HT1080 (cell line): ENCODE measurements at places on chromosomes 1 and 21.

DNA sequence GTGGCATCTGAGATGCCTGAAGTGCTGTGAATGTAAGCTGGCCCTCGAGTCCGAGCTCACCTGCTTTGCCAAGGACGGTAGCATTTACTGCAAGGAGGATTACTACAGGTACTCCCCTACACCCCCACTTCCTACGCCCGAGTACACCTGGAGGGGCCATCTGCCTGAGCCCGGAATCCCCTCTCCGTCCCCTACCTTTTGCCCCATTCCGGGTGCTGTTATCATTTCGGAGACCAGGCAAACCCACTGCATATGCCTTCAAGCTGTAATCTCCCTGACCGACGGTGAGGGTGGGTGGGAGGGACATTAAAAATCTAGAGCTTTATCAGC is 2.9 kb downstream of the LHX9 start:
- no peak for DNase-seq

DNA sequence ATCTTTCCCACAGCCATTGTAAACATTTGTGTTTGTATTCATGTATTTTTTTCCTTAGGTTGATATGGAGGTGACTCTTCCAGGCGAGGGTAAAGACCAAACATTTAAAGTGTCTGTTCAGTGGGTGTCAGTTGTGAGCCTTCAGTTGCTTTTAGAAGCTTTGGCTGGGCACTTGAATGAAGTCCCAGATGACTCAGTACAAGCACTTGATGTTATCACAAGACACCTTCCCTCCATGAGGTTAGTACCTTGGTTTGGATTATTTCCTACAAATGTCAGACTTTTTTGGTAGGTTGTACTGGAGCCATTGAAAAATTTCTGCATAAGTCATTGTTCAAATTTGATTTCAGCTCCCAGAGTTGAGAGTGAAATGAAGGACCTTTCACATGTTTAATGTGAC is 17.4 kb downstream of the AGO4 start:
- DNase-seq = no peak

DNA sequence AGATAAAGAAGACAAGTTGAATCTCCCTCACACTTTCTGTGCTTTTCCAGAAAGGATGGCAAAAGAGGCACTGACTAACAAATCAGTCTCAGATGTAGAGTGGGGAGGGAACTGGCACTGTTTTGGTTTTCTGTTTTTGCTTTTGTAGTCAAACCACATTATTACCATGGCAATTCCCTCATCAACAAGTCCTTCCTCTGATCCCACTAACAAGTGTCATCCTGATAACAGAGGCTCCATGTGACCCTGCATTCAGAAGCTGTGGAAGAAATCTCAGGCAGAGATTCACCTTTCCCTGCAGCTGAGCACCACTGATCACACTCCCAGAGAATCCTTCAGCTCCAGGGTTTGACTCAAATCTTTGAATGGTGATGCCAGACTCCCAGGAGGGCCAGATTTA is 203.4 kb downstream of the TNR start:
- no peak for DNase-seq

GRCh38 chr1:26583646-26584485 is 54.3 kb downstream of the RPS6KA1 start:
- DNase-seq = no peak

DNA sequence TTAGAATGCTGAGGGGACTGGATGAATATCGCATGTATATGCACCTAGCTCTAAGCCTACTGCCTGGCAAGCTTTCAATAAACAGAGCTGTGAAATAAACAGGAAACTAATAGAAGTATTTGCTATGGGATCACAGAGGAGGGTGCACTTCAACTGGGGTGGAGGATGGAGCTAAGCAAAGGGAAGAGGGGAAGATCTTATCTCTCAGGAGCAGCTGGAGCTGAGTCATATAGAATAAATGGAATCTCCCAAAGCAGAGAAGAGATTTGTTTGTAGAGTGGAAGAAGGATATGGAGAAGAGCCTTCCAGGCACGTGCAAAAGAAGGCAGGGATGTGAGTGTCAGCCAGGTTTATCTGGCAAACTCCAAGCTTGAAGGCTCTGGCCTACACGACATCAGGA is 17.0 kb upstream of the KCNA10 start:
- no peak for DNase-seq

DNA sequence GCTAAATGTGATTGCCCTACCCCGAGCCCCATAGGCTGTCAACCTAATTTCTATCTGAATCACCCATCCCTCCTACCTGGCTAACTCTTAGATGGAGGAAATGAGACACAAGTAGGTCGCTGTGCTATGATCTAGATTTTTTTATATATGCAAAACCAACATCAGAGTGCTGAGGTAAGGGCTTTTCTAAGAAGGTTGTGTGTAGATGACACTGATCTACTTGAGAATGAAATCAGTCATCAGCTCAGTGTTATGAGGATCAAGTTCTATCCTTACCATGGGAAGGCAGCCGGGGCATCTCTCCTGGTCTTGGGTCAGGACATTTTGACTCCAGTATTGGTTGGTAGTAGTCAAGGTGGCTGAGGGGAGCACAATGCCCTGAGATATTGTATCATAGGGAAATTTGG is 23.6 kb downstream of the SLAMF1 start:
- DNase-seq = no peak

GRCh38 chr1:94919241-94920030 is 7.5 kb downstream of the CNN3 start:
- DNase-seq = no peak

DNA sequence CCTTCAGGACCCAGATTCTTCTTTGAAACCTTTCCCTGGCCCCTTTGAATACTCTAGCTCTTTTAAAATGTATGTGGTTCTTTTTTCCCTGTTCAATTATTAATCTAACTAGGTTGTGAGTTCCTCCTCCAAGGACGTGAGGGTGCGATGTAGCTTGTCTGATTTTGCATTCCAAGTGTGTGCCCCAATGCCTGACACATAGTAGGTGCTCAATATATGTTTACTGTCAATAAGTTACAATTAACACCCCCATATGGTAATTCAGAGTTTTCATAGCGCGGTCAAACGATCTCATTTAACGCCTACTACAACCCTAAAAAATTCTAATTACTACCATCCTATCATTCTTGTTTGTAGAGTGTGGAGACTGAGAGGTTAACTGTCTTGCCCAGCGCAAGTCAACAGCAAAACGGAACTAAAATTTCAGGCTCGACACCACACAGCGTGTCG is 482 bp upstream of the MTR start:
- no peak for DNase-seq

- DNase-seq = peak; percentile 71
Measured at GRCh38 chr1:192580351-192580962, 4.9 kb downstream of the RGS1 start.

DNA sequence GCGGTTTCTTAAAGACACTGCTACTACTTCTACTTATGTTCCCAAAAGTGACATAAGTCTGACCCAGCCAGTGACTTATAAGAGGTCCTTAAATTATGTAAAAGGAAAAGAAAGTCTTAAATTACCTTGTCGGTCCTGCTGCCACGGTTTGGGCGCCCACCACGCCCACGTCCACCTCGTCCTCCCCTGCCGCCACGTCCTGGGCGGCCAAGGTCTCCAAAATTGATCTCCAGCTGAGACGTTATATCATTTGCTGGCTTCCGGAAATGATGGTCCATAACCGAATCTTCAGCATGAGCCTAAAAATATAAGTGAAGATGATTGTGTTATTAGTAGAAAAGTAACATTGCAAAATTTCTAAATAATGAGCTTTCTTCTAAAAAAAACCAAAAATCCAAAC is 15.2 kb downstream of the SERBP1 start:
- no peak for DNase-seq

- peak; percentile 62 for DNase-seq
Measured at GRCh38 chr1:16903054-16903453, 7.3 kb downstream of the RNU1-2 start.

DNA sequence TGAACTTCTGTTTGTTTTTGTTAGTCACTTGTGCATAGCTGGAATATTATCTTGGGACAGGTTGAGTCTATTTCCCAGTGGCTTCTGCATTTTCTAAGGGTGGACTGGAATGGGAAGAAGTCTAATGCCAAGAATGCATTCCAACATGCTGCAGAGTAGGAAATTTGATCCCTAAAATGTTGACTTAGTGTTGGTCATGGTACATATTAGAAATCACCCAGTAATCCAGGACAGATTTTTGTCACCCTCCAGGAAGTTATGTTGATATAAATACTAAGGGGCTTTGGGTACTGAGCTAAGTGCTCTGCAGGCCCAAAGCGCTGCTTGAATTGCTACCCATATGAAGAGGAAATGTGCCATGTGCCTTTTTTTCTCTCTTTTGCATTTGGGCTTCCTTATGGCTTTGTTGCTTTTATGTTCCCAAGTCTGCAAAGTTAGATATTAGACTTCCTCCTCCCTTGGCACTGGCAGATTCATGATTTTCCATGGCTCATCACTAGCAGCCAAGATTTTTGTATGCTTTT is 10.0 kb downstream of the ARID1A start:
- DNase-seq = peak; percentile 91

DNA sequence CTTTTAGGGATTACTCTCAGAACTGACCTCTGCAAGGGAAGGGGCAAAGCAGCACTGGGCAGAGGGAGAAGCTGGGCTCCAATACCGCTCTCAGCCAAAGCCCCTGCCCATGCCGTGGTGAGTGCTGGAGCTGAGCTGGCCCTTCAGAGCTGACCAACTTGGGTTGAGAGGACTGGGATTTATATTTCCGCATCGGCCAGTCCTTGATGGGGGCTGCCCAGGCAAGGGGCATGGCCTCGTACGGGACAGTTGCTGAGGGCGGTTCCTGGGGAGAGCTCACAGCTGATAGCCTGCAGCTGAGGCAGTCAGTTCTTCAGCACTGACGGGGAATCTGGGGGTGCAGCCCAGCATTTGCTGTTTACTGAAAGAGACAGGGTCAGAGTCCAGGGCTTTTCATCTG is 8.0 kb downstream of the HUNK start:
- DNase-seq = no peak

GRCh38 chr21:28086861-28087581 is 905.7 kb downstream of the LTN1 start:
- DNase-seq = no peak

- DNase-seq = peak; percentile 23
Measured at GRCh38 chr1:3453891-3454810, at the start of gene ARHGEF16. Gene ARHGEF16 (plus strand): TSS chr1:3454665. CDS start chr1:3463085, 8,420 bp downstream.

DNA sequence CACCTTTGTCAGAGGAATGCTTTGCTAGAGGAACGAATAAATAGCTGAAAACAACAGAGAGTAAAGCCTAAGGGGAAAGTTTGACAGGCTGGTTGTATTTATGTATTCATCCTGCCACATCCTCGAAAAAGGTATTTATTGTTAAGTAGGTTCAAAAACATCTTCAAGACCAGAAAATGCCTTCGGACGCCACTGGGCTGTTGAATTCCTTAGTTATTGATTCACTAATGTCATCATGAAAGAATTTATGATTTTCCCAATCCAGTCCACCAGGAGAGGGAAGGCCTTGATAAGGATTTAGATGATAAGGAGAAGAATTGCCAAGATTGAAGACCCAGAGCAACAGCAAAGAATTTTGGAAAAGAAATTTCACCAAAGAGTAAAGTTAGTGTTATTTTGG is 35.2 kb upstream of the MAB21L3 start:
- DNase-seq = no peak

DNA sequence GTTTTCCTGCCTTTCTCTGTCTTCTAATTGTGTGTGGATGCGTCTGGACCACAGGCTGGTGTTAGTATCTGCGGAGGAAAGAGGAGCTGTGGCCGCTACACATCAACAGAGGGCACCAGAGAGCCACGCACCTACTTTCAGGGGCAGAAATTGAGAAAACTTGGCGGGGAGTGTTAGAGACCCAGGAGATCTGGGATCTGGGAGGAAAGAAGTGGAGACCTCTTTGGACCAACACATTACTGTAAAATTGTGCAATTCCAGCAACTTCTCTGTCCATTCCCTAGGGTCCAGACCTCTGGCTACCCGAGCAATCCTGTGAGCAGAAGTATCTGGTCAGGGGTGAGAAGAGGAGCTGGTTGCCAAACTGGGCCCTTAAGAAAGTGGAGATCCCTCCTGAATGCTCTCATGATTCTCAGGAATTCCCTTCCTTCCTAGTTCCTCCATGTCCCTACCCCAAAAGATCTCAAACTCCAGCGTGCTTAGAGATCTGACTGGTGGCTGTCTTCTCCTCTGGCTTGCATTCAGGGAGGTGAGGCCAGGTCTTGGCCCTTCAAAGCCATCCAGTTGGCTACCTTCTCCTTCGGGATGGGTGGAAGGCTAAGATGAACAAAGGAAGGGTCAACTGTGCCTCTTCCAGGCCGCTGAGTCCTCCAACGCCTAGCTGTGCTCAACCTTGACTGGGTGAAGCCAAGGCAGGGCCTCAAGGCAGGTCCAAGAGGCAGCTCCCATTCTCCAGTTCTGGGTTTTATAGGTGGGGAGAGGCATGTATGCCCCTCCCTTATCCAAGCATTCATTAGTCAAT is 1.2 kb upstream of the KIRREL1 start:
- DNase-seq = peak; percentile 64

- no peak for DNase-seq
Measured at GRCh38 chr1:211527006-211527405, 35.0 kb upstream of the RD3 start.

GRCh38 chr1:32362474-32363313 is at the start of the genes FAM229A and TSSK3:
Gene FAM229A (minus strand): TSS chr1:32362485. CDS start chr1:32362091, 394 bp downstream.
Gene TSSK3 (plus strand): TSS chr1:32362539. CDS start chr1:32362702, 163 bp downstream.
- DNase-seq = no peak

- peak; percentile 79 for DNase-seq
Measured at GRCh38 chr1:97006044-97006661, 284.6 kb downstream of the PTBP2 start.

DNA sequence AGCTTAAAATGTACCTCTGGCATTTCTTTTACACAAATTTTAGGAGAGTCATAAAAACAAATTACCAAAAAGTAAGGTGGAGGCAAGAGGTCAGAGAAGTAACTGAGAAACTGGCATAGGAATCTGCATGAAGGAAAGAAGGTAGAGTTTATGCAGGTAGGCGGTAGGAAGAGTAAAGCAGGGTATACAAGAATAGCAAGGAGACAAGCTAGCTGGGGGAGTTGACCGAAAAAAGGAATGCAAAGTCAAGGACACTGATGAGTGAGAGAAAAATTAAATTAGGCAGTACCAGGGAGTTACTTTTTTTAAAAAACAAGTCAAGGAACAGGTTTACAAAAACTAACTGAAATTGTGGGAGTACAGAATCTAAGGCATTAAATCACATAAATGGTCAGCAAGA is 56.0 kb downstream of the FOXJ3 start:
- DNase-seq = no peak

GRCh38 chr1:235911876-235912275 is 45.2 kb upstream of the LYST start:
- no peak for DNase-seq

DNA sequence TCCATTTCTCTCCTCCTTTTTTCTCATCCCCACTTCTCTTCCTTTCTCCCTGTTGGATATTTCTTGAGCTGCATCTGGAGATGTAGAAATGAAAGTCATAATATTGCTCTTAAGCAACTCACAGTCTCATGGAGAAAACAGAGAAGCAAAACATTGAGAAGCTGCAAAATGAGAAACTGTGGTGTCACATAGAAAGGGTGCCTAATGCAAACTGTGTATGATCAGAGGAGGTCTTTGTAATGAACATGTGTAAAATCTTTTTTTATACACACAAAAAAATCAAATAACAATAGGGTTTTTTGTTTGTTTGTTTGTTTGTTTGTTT is 11.8 kb upstream of the SLAMF7 start:
- DNase-seq = no peak

GRCh38 chr1:67535474-67535873 is 105.3 kb upstream of the SERBP1 start:
- DNase-seq = peak; percentile 73
